ENCODE measurements at places on chromosomes 2 and 18. TPM values are rescaled to one million over a fixed set of nuclear protein-coding genes. Genes with fewer than 3 reads are reported as not detected.

ACADL gene
- total RNA-seq = not detected

- DNase-seq = no peak
Measured at GRCh38 chr2:98561902-98562695, 46.2 kb downstream of the COA5 start.

DNA sequence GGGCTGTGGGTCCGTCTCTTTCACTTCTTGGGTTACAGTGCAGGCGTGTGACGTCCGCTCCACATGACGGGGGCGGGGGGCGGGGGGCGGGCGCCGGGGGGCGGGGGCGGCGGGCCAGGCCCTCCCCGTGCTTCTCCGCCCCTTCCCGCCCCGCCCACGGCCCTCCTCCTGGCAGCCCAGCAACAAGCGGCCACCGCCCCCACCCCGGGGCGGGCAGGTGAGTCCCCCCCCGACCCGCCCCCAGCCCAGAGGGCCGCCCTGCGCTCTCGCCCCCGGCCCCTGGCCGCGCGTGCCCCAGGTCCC, 3.6 kb downstream of the ZNF516 start:
- peak; percentile 17 for DNase-seq

GRCh38 chr2:11080253-11081115, 74.8 kb upstream of the SLC66A3 start:
- no peak for DNase-seq

KATNAL2 gene
- total RNA-seq = not detected

GRCh38 chr2:70019096-70019495, 57.7 kb upstream of the ASPRV1 start:
- DNase-seq = no peak

Measured in HT-29 (cell line).